Stimulated activated CD4-positive, alpha-beta T cell treated with anti-CD3 and anti-CD28 coated beads, Interleukin-15, amount 100 ng/mL, for 24 hours (primary cell): ENCODE measurements at places on chromosomes 5 and 9.

GRCh38 chr5:109156885-109157284 is 252.9 kb downstream of the PJA2 start:
- no peak for DNase-seq

DNA sequence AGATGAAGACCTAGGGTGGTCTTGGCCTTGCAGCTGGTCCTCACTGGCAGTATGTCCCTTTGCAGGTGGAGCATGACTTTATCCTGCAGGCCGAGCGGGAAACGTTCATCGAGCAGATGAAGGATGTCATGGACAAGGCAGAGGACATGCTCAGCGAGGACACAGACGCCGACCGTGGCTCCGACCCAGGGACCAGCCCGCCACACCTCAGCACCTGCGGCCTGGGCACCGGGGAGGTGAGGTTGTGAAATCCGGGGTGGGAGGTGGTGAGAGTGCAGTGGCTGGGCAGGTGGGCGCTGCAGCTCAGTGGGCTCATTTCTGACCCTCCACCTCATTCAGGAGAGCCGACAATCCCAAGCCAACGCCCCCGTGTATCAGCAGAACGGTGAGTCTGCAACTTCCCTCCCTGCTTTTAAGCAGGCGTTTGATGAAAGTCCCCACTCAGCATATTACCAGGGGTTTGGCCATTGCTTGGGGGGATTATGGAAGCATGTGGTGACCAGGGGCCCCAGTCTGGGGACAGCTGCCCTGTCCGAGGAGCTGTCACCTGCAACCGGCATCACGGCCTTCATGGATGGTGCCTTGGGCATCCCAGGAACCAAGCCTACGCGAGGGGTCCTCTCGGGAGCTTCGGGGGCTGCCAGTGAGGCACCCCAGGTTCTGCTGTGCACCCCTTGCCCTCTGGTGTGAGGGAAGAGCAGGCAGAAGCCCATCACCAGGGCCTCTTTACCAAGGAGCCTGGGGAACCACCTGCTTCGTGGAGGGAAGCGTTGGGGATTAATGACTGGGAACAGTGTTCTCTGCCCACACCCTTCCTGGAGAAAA is 84.0 kb downstream of the WNK2 start:
- DNase-seq: no peak

DNA sequence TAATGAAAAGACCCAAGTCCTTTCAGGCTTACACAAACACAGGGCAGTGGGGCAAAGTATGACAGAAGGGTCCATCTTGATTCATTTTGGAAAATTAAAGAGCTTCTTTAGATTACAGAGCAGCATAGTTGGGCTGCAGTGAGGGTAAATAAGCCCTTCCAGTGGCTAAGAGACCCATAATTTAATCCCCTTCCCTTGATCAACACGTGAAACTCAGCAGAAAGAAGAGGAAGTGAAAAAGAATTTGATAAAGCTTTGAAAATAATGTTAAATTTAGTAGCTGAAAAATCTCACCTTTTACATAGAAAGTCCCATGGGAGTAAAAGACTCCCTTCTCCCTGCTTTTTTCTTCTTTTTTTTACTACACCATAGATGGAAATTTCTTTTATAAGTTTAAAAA is 87.6 kb downstream of the FREM1 start:
- no peak for DNase-seq

GRCh38 chr9:30120666-30121065 is 2263.8 kb upstream of the ACO1 start:
- DNase-seq: no peak

GRCh38 chr5:170421826-170422225 is 32.7 kb upstream of the KCNMB1 start:
- DNase-seq: no peak

DNA sequence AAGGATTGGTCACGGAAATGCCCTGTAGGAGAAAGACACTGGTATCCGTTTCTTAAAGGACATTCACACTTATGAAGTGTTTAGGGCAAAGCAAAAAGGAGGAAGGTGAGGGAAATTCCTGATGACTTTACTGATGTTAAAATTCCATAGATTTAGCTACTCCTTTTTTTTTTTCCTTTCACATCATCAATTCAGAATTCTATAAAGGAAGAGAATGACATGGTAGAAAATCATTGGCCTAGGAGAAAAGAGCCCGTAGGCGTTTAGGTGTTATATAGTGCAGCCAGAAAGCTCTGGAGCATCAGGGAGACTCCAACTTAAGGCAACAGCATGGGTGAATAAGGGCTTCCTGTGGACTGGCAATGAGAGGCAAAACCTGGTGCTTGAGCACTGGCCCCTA is at the start of gene TSLP:
TSLP (plus strand) TSS at position 301 of the 400 bp plus-strand sequence. CDS start 178 bp downstream, outside the sequence.
- DNase-seq: no peak

DNA sequence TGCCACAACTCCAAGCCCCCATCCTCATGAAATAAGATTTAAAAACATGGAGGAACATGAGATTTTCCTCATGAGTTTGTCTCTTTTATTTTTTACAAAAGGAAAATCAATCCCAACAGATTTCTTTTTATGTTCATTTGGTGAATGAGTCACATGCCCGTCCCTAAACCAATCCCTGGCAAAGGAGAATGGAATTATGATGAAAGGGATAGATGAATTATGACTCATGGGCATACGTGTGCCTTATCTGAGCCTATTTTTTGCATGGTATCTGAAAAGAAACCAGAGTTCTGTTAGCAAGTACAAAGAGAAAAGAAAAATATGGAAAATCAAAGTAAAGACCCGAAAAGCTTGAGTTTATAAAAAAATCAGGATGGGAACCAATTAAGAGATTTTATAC is 267.5 kb upstream of the TMEM161B start:
- no peak for DNase-seq

- DNase-seq: no peak
Measured at GRCh38 chr5:41526699-41527098, 16.3 kb upstream of the PLCXD3 start.

DNA sequence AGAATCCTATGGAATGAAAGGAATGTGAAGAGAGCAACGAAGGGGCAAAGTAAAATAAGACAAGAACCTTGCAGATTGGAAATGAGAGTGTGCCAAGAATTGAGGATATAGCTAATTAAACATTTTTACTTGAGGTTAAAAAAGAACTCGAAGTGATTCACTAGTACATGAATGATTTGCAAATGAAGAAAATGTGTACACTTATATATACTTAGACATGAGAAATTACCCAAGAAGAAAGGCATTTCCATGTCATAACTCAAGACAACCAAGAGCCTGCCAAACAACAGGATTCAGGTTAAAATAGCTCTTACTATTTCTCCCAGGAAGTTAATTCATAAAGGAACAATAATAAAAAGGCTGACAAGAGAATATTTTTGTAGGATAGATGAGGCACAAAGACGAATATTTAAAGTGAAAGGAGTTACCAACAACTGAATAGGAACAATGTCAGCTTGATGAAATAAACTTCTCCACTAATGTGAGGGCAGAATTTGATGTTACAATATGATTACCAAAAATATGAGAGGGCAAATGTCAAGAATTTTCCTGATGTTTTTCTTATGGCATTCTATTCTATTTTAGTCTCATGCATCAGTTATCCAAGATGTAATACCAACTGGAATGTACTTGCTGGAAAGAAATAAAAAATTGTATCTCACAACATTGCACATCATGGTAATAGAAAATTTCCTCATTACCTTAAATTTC is 18.9 kb upstream of the NPR3 start:
- DNase-seq: no peak

GRCh38 chr9:9392755-9393154 is 1220.0 kb downstream of the PTPRD start:
- no peak for DNase-seq

GRCh38 chr9:119164716-119165115 is 204.5 kb downstream of the BRINP1 start:
- no peak for DNase-seq

DNA sequence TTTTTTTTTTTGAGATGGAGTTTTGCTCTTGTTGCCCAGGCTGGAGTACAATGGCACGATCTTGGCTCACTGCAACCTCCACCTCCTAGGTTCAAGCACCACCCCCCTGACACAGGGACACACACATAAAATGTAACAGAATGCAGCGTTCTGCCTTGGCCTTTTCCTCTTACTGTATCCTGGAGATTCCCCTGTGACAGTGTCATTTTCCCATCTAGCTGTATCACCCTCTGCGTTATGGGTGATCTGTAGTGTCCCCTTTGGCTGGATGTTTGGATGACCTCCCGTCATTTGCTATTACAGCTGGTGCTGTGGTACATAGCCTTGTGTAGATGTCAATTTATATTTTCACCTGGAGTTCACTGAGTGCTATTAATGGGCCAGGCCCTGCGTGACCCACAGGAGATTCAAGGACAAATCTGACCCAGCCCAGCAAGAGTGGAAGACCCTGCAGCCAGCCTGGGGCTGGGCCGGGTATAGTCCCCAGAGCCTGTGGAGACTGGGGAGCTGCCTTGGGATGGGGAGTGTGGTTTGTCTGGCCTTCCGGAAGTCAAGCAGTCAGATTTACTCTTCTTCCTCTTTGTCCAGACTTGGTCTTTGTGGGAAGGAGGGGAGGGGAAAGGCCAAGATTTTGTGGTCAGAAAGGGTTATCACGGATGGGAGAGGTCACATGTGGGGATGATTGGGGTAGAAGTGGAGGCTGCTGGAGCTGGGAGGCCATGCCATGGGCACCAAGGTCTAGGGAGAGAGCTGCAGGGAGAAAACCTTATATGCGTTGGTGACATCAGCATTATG is 43.6 kb downstream of the ERGIC1 start:
- no peak for DNase-seq

GRCh38 chr9:71602652-71603051 is 165.7 kb downstream of the CEMIP2 start:
- DNase-seq: no peak

DNA sequence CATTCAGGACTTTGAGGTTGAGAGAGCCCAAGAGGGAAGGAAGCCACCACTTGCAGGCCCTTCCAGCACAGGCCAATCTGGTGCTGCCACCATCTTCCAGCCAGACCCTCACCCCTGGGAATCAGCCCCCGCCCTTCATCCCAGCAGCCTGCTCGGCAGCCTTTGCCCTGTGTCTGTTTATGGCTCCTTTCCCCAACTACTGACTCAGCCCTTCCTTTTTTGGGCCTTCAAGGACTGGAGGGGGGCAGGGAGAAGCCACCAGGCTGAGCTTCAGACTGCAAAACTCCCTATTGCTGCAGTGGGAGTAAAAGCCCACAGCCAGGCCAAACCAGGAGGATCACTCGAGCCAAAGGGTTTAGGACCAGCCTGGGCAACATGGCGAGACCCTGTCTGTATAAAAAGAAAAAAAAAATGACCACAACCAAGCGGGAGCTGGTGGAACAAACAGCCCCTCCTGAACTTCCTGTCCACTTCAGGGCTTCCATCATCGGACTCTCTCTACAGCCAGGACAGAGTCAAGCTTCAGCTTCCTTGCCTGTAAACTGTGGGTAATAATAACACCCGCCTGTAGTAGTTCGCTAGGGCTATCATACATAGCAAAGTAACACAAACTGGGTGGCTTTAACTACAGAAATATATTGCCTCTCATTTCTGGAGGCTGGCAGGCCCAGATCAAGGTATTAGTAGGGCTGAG is 85.9 kb upstream of the IL17B start:
- no peak for DNase-seq

DNA sequence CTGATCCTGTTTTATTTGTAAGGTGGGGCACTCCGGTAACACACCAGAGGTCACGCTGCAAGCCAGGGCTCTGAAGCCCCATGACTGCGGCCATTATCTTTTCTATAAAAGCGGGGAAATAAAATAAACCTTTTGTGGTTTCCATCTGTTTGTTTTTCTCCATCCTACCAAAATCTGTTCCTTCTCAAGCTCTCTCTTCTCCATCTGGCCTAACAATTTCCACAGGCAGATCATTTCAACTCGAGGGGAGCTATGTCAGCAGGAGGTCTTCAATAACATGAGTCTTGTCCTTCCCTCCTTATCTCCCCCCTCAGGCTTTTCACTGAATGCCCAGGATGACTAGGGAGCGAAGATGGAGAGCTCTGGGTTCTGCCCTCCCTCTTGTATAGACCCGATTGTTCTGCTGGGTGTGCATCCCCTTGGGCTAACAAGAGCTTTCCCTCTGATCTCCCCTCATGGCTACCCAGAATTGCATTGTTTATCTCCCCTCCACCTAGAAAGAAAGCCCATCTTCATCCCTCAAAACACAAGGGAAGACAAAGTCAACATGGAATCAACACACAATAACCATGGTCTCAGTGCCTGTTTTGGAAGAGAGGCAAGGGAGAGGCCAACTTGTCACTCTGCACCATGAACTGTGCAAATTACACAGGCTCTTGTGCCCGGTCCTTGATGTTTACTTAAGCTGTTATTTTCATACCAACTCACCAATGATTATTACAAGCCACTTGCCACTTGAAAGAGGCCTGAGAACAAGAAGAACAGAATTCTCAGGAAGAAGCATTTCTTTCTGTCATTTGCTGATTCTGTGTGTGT is 187.8 kb downstream of the FANCC start:
- DNase-seq: no peak

GRCh38 chr9:112757282-112757883 is 6.8 kb downstream of the SNX30 start:
- DNase-seq: no peak

DNA sequence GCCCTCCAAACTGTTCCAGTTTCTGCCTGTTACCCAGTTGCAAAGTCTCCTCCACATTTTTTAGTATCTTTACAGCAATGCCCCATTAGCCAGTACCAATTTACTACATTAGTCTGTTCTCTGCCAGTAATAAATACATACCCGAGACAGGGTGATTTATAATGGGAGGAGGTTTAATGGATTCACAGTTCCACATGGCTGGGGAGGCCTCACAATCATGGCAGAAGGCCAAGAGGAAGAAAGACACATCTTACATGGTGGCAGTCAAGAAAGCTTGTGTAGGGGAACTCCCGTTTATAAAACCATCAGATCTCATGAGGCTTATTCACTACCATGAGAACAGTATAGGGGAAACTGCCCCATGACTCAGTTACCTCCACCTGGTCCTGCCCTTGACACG is 600.7 kb upstream of the CDH6 start:
- no peak for DNase-seq

GRCh38 chr5:38872826-38873225 is 27.0 kb downstream of the OSMR start:
- no peak for DNase-seq

DNA sequence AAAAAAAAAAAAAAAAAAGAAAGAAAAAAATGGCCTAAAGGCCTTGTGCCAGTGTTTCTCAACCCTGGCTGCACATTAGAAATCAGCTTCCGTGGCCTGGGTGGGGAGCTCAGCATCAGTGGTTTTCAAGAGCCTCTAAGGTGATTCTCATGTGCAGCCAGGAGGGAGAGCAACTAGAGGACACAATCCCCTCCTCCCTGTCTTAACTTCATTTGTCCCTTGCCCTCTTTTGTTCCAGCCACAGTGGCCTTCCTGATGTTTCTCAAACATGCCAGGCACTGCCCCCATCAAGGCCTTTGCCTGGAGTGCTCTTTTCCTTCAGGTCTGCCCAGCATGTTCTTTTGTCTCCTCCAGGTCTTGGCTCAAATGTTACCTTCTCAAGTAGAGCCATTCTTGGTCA is 42.4 kb downstream of the HOMER1 start:
- no peak for DNase-seq

GRCh38 chr9:116387934-116388698 is 234.5 kb downstream of the PAPPA start:
- DNase-seq: no peak

DNA sequence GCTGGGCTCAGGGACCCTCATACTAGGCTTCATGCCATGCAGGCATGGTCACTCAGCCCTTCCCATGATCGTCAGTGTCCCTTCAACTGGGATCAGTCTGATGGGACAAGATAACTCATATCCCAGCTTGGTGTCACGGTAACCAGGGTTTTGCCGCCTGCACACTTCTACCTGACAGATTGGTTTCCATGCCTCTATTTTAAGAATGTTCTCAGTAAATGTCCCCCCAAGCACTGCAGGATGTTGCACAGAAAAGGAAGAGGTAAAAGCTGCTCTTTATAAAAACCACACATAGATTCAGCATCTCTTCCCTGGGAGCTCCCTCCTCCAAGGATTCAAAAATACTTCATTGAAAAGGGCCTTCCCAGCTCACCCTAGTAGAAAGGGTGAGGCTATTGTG is 56.1 kb downstream of the SLIT3 start:
- no peak for DNase-seq
